Pulmonary artery endothelial cell (primary cell): ENCODE measurements at places on chromosomes 7 and 10.

GRCh38 chr10:132365102-132365501 lies 31.9 kb upstream of the PWWP2B start:
- DNase-seq: no peak

DNA sequence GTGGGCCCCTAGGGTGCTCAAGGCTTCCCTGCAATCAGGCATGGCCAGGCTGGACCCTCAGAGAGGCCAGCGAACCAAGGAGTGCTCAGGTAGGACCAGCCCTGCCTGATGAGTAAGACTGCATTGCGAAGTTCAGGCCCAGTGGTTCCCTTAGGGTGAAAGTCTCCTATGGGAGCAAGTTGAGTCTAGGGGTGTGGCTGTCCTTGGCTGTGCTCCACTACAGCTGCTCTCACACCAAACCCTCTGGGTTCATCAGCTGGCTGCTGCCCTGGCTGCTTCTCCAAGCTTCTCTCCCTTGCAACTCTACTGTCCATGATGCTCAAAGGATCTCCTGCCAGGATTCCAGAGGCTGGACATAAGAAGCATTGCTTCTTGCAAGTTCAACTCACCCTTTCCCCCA lies 18.7 kb downstream of the FAM25A start:
- DNase-seq: no peak

DNA sequence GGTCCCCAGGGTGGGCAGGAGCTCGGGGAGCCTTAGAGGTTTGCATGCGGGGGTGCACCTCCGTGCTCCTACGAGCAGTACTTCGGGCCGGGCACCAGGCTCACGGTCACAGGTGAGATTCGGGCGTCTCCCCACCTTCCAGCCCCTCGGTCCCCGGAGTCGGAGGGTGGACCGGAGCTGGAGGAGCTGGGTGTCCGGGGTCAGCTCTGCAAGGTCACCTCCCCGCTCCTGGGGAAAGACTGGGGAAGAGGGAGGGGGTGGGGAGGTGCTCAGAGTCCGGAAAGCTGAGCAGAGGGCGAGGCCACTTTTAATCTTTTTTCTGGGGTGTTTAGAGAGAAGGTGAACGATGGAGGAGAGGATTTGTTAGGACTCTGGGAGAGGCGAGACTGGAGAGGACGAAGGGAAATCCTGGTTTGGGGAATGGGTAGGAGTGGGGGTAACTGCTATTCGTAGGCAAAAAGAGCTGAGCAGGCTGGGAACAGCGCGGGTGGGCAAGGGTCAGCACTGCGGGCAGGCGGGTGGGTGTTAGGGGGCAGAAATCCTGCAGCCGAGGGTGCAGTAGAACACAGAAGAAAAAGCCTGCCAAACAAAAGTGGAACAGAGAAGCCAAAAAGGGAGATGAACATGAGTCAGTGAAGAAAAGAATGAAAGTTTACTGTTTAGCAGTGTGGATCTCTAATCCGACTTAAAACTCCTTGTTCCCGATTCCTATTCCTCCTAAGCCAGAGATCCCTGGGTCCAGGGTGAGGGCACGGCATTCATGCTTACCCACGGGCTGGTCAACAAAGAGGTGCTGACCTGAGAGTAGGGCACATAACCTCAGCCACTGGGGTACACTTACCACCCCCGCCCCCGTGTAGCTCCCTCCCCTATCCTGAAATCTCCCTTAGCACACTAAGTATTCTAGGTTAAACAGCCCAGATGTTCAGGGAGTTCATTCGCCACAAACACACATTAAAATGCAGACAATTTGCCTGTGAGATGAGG lies 26.9 kb downstream of the PRSS2 start:
- no peak for DNase-seq

DNA sequence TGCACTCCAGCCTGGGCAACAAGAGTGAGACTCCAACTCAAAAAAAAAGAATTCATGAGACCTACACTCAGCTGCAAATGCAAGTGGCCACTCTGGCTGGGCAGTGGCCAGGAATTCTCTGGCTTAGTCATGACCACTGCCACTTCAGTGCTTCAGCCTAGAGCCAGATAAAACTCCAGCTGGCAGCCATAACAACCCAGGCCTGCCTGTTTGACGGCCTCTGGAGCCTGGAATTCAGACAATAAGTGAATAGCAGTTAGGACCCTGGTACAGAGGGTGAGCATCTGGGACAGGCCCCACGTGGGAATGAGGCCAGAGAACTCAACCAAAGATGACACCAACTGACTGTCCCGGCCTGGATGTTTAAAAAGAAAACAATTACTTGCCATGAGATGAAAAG lies 18.9 kb downstream of the RCC1L start:
- DNase-seq: no peak

DNA sequence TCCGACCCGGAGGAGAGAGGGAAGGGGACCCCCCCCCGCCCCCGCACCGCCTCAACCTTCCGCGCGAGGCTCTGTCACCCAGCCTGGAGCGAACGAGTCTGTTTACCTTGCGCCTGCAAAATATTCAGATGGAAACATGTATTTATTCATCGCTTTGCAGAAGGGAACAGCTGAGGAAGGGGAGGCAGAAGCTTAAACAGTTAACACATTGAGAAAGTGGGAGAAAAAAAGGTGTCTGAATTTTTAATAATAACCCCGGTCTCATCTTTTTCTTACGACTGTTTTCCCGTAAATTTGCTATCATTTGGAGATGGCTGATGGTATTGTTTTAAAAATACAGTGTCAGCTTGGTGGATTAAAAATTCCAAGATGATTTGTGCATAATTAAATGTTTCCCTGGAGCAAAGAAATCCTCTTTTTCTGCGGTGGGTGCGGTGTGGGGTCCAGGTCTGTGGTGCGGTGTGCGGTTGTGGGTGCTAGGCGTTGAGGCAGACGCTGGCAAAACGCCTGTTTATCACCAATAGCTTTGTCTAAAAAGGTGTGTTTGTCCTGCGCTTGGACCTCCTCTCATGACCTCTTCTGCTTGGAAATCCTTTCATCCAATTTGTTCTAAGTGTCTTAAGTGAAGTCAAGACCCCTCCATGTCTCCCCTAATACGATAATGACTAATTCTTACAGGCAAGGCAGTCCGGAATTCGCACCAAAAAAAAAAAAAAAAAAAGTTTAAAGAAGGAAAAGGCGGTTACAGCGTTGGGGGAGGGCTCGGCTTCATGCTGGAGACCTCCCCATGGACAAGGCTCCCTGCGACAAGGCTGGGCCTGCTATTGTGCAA lies 1.6 kb downstream of the UNCX start:
- no peak for DNase-seq

DNA sequence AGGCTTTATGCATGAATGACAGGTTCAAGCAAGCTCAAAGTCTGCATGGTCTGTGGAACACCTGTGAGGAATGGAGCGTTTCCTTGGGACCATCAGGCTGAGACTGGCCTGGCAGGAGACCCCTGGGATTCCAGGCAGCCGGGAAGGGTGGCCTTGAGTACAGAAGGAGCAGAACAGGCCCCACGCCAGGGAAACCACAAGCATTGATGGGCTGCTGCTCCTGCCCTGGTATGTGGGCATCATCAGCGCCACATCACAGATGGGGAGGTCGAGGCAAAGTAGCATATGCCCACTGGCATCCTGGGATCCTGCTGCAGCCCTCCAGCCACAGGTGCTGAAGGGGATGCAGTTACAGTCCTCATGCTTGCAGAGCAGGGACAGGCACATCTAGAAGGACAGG lies 40.9 kb downstream of the ANTXRL start:
- DNase-seq: no peak

DNA sequence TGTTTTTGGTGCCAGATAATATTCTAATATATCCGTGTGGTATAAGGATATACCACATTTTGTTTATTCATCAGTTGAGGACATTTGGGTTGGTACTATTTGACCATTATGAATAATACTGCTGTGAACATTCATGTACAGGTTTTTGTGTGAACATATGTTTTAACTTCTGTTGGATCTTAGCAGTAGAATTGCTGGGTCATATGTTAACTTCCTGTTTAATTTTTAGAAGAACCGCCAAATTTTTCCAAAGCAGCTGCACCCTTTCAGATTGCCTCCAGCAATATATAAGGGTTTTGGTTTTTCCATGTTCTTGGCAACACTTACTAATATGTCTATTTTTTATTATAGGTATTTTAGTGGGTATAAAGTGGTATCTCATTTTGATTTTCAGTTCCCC lies 22.8 kb downstream of the VPS26A start:
- no peak for DNase-seq

DNA sequence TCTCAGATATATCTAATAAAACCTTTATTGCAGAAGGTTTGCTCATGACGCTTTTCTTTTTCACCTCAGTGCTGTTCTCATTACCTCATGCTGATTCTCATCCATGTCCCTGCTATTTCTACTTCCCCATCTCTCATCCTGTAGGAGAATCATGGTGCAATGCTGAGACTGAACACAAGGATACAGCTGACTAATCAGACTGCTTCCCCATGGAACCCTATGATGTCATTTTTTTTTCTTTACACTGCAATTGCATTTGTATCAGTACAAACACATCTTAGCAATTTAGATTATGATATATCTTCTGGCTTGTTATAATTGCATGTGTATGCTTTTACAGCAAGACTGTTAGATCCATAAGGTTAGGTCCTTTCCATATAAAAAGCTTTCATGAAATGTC lies 93.7 kb downstream of the SEMA3A start:
- DNase-seq: no peak

DNA sequence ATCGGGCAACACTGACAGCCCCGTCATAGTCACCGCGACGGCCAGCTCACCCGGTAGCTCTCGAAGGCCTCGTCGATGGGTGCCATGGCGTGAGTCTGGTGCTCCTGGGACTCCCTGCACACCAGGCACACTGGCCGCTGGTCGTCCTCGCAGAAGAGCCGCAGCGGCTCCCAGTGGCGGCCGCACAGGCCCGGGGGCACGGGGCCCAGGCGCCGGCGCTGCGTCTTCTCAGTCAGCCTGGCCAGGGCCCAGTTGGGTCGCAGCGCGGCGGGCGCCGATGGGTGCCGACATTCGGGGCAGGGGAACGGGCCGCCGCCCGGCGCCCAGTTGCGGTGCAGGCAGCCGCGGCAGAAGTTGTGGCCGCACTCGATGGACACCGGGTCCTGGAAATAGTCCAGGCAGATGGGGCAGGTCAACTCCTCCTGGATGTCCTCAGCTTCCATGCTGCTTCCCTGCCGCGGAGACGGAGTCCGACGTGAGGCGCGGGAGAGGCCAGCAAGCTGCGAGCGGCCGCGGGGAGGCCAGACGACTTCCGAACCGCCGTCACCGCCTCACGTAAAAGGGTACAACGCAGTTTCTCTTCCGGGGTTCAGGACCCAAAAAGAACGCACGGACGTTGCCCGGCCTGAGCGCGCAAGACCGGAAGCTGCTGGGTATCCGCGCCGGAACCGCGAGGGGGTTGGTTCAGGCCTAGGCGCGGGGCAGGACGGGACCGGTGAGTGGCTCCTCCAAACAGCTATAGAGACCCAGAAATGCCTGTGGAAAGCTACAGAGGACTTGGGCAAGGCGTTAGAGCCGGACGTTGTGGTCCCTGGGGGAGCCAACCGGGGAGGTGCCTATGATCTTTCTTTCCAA lies at the start of gene TRIM4:
TSS of gene TRIM4 (minus strand) at position 572 of the 855 bp plus-strand sequence. CDS start at position 443, 129 bp downstream.
- DNase-seq: peak; percentile 57

- no peak for DNase-seq
These were observed 998.7 kb downstream of the LRMDA start for GRCh38 chr10:76430061-76430645.

DNA sequence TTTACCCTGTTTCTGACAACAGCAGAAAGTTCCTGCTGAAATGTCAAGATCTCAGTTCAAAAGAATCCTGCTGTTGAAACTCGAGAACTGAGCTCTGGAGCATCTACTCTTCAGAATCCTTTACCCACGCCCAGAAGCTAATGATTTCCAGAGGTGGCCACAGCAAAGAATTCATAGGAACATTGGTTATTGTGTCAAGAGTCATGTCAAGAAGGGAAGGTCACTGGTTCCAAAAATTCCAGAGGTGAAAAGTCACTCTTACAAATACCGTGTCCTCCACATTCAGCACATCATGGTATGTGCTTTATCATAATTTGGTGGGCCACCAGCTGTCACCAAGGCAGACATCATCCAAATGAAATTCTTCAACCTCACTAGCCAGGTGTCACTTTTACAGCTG lies 394.4 kb upstream of the NPVF start:
- no peak for DNase-seq

DNA sequence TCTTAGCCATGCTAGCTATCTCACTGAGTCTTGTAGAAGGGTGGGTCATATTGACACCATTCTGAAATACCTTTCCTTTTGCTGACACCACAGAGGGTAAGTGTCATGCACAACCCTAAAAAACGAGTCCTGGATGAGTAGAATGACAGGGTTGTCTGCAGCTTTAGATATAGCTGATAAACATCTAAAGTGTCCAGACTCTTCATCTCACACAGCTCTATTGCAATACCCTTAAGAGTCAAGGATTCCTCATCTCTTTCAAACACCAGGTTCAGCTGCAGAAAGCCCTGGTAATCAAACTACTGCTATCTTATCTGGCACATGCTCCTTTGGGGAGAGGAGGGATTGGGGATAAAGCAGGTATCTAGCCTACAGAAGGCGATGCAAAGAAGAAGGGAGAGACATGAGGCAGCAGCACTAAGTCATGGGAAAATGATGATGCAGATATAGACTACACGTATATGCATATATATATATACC lies 127.0 kb downstream of the ANK3 start:
- no peak for DNase-seq

GRCh38 chr7:157047148-157047547 lies 36.7 kb upstream of the MNX1 start:
- no peak for DNase-seq

DNA sequence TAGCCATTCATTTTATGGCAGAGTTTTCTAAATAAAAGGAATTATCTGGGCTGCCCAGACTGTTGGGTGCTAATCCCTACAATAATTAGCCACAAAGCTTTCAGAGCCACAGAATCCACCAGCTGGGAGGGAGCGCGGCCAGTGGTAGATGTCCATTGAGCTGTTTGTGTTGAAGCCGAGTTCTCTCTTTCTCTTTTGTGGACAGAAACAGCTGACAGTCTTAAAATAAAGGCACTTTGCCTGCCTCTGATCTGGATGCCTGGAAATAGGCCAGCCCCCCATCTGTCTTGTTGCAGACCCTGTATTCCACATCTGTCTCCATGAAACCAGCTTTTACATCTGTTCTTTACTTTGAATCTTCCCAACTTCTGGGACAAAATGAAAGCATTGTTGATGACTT lies 66.1 kb downstream of the MTPN start:
- DNase-seq: no peak

DNA sequence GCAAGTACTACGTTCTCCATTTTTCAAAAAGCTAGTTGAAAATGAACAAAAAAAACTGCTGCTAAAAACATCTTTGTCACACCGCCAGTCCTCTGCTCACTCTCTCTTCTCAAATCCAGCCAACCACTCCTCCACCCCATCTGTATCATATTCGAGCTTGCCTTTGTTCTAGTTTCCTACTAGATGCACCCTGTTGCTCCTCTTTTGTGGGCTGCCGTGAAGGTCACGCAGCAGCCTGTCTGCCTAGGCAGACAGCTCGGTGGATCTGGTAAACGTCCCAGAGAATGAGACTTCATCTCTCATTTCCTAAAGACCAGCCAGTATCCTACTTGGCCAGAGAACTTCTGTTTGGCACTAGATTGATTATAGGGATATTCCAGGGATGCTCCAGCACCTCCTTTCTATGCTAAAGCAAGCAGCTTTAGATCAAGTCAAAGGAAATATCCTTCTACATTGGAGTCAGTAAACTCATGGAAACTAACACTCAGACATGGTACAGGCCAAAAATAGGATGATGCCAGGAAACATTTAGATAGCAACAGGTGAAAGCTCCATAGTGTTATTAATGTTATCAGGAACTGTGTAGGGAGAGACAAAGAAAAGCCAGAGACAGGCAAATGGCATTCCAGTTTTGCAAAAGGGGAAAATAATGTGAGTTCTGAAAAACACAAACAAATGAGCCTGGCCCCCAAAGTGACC lies 8.7 kb upstream of the PLXNA4 start:
- no peak for DNase-seq
